Stimulated activated CD8-positive, alpha-beta memory T cell treated with anti-CD3 and anti-CD28 coated beads, Interleukin-7, amount 100 ng/mL, for 1 hour (primary cell): ENCODE measurements at places on chromosomes 3 and 15.

- no peak for DNase-seq
These were observed 135.7 kb downstream of the SLC9A9 start for GRCh38 chr3:143712522-143712921.

GRCh38 chr3:122609798-122610559, 32.5 kb downstream of the PARP15 start:
- DNase-seq: no peak

DNA sequence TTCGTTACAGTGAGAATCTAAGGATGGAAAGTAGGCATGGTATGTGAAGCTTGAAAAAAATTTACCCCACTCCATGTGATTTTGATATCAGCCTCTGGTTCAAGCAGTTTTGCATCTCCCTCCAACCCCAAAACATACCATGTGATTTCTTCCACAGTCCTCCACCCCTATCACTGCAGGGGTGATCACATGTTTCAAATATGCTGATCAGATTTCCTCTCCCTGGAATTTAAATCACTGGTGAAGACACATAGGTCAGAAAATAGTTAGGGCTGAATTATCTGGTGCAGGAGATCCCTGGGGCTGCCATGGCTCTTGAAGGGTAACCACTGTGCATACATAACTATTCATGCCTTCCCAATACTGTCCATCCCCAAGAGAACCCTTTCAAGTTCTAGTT, 119.7 kb upstream of the THRB start:
- no peak for DNase-seq

DNA sequence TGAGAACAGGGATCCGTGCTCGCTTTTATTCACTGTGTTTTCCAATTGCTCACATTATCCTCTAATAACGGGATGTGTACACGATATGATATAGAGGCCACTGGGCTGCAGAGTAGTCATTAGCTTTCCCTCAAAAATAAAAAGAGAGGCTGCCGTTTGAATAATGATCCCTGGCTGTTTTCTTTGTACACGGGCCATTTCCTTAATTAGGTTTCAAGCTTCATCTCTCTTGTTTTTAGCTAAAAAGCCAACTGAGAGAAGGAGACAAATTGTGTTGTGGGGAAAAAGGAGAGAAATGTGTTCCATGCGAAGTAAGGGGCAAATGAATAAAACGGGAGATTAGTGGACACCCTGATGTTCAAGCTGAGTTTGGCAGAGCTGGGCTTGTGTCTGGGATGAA, 174.2 kb downstream of the CACNA2D3 start:
- no peak for DNase-seq

- no peak for DNase-seq
These were observed 124.6 kb downstream of the ZNF621 start for GRCh38 chr3:40649346-40649745.

- no peak for DNase-seq
These were observed 91.9 kb downstream of the PCSK6 start for GRCh38 chr15:101397521-101398003.

GRCh38 chr15:33021806-33022389, 172.6 kb downstream of the FMN1 start:
- no peak for DNase-seq

DNA sequence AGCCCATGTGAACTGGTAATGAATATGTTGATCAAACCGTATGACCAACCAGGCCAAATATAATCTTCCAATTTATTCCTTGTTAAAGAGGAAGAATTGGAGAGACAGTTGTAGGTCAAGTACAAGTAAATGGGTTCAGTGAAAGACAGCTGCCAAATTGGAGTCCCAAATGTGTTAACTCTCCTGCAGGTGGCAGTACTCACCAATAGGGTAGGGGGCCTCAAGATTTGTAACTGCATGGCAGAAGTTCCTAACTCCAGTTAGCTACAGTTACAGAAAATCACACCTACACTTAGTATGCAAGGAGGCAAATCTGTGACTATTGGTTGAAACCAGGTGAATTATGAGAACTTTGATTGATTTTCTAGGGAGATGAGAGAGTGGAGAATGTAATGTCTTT, 278.0 kb downstream of the ZBBX start:
- no peak for DNase-seq

DNA sequence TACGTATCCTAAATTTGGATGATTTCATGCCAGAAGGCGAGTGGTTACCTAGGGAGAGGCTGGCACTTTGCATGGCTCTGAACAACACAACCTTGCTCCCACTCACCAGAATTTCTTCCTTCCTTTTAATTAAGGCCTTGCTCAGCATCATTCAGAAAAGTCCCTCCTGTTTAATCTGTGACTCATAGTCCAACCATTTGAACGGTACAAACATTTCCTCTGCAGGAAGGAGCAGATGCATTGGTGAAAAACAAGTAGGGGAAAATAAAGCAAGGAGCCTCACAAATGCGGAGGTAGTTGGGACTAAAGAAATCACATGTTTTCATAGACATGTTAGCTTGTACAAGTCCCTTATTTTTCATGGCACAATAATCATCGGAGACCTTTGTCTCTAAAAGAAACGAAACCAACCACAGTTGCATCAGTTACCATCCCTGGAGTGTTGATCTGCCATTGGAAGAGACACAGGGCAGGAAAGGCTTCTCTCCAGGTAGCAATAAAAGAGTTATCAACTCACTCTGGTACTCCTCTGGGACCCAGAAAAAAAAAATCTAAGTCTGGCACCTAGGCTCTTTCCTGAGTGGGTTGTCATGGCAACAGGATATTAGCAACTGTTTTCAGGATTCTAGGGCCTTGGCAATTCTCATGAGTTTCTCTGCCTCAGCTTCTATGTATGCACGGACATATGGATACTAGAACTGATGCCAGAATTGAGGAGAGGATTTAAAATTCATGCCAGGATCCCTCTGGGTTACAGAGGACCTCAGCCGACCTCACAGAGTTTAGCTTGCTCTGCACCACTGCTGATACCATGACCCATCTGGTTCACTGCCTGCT, 255.4 kb upstream of the ARPP21 start:
- DNase-seq: no peak

GRCh38 chr3:108098003-108098370, 7.2 kb upstream of the CD47 start:
- no peak for DNase-seq

DNA sequence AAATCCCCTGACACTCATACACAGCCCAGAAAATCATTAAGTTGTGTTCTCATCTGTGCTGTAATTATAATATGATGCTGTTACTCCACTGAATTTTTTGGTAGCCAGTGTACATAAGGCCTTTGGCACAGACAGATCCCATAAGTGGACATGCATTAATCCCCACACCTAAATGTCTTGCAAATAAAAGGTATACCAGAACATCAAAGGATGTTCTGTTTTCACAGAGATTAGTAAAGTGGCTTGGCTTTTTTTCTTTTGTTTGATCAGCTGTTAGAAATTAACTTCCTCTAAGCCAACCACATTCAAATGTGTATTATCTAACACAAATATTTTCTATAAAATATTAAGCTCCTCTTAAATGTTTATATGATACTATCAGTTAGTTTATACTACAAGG, 2.7 kb downstream of the SST start:
- DNase-seq: no peak
